ENCODE measurements at places on chromosomes 1 and 21.

DNA sequence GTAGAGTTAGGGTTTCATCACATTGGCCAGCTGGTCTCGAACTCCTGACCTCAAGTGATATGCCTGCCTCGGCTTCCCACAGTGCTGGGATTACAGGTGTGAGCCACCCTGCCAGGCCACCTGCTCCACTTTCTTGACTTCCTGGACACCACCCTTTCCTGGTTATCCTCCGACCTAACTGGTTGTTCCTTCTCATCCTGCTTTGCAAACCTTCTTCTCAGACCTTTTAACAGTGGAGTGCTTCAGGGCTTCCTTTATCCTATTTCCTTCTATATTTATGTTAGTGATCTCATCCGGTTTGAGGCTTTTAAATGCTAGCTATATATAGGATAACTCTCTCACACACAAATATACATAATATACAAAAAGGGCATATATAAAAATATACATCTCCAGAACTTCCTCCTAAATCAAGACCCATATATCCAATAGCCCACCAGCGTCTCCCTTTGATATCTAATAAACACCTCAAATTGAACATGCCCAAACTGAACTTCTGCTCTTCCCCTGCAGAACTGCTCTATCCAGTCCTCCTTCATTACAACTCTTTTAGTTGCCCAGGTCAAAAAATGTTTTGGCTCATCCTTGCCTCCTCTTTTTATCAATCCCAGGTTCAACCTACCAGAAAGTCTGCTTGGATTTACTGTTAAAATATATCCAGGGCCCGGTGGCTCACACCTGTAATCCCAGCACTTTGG is 19.5 kb upstream of the UQCRHL start:
- no peak for DNase-seq

DNA sequence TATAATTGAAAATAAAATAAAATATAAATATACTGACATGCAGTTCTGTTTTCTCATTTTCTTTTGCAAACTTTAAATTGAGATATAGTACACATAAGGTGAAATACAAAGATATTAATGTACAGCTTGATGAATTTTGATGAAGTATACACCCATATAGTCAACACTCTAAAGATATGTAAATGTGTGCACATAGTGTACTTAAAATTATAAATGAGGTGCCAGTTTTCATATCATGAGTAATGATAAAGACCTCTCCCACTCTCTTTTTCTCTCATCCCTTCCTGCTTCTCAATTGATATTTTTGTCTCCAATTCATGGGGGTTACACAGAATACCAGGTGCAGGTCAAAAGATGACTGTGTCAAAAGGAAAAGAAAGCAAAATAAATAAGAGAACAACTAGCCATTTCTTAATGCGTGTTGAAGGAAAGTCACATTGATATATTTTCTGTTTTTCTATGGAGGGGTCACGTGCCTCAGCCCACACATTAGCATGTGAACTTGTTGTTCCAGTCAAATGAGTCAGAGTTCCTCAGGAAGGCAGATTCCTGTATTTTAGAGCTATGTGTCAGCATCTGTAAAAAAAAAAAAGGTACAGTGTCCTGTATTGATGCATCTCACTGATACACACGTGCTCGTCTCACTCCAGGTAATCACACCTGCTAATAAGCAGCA is 64.3 kb upstream of the HOOK1 start:
- no peak for DNase-seq

- no peak for DNase-seq
Measured at GRCh38 chr1:202243006-202243405, 49.4 kb downstream of the LGR6 start.

- DNase-seq: no peak
Measured at GRCh38 chr1:176983731-176984130, 180.8 kb downstream of the ASTN1 start.

GRCh38 chr21:45863267-45863666 is 118.3 kb upstream of the COL6A1 start:
- no peak for DNase-seq

- no peak for DNase-seq
Measured at GRCh38 chr1:4593106-4593505, 61.3 kb upstream of the AJAP1 start.

DNA sequence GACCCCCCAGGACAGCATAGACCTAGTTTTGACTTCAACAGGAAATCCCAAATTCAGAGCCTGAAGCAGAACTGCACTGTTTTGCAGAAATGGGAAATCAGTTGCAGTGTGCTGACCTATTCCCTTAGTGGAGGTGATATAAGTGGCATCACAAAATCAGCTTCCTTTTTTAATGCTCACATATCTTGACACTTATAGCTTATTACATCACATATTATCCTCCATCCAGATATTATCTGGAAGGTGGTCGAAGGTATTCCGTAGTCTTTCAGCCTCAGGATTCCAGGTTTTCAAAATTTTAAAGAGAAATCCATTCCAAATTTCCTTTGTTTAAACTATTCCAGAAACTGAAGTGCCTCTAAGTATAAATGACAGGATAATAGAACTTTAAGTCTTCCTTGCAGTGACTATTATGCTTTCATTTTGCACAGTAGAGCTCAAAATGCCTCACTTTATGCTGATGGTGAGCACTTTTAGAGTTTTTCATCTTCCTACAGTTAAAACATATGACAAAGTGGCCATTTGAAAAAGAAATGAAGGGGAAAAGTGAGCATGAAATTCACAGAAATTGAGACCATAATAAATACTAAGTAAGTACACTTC is 106.4 kb upstream of the DPYD start:
- DNase-seq: no peak

GRCh38 chr1:219066631-219067349 is 106.9 kb upstream of the LYPLAL1 start:
- DNase-seq: no peak

GRCh38 chr1:155873860-155874259 is 14.5 kb downstream of the SYT11 start:
- DNase-seq: no peak

DNA sequence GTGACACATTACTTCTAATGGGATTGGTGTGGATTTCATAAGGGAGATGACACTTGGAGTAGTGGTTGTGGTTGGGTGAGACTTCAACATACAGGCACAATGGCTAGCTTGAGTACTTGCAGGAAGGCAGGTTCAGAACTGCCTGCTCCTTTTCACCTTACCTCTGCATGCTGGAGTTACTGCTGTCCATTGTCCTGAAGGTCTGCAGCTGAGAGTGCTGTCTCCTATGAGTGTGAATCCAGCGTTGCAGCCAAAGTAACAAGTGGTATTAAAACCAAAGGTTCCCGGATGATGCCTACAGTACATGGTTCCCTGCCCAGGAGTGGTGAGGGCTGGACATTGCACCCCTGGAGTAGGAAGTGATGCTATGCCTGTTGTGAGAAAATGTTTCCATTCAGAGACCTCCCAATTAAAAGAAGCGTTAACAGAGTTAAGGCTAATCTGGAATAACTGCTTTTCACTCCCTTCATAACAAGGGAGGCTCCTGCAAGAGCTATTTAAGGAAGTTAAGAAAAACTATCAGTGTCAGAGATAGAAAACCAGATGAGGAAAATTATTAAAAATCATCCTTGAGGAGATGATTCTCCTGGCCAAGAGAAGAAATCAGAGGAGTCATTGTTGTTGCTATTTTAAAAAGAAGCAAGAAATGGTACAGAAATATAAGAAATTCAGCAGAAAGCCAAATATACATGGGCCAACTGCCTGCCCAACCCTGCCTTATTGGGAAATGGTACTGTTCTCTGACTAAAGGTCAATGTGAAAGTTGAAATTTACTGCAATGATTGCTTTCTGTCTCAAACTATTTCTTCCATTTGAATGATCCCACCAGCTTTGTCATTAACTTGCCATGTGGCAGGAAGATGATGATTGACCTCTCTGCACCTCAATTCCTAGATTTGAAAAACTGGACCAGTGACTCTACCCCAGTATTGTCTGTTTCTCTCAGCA is 9.8 kb upstream of the F5 start:
- no peak for DNase-seq

- no peak for DNase-seq
Measured at GRCh38 chr1:202306535-202307345, 35.0 kb downstream of the UBE2T start.

DNA sequence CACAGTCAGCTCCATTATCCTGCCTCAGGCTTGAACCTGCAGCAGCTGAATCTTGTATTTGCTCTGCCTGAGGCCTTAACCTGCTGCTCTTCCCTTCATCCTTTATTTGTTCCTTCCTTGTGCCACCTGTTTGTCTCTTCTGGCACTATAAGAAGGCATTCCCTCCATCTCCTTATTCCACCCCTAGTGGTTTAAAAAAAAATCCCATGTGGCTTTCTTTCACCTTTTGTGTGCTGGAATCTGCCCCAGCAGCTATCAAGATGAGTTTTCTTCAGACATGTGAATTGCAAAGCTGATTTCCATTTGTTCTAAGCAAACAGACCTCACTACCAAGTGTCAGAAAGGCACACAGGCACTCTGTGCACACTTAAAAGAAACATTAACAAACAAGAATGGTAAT is 294.6 kb downstream of the TTLL7 start:
- no peak for DNase-seq

DNA sequence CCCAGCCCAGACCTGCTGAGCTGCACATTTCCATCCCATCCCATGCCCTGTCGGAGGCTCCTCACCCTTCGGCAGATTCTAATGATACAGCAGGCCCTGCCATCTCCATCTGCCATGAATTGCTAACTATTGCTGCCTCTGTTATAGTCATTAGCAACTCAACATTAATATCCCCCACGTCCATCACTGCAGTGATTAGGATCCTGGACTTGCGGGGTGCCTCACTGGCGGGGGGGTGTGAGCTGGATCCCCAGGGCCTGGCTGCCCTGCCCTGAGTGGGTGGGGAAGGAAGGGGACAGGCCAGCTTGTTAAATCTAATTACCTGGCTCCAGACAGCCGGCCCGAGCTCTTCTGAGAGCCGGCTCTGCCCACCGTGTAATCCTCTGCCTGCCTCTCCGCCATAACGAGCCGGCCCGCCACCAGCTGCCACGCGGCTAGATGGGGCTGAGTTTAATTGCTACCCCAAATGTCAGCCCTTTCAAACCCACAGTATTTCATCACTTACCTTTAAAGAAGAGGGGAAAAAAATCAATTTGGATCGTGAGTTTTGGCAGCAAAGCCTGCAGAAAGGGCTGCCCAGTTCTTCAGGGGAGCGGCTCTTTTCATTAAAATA is 227.3 kb upstream of the CSF3R start:
- DNase-seq: no peak

DNA sequence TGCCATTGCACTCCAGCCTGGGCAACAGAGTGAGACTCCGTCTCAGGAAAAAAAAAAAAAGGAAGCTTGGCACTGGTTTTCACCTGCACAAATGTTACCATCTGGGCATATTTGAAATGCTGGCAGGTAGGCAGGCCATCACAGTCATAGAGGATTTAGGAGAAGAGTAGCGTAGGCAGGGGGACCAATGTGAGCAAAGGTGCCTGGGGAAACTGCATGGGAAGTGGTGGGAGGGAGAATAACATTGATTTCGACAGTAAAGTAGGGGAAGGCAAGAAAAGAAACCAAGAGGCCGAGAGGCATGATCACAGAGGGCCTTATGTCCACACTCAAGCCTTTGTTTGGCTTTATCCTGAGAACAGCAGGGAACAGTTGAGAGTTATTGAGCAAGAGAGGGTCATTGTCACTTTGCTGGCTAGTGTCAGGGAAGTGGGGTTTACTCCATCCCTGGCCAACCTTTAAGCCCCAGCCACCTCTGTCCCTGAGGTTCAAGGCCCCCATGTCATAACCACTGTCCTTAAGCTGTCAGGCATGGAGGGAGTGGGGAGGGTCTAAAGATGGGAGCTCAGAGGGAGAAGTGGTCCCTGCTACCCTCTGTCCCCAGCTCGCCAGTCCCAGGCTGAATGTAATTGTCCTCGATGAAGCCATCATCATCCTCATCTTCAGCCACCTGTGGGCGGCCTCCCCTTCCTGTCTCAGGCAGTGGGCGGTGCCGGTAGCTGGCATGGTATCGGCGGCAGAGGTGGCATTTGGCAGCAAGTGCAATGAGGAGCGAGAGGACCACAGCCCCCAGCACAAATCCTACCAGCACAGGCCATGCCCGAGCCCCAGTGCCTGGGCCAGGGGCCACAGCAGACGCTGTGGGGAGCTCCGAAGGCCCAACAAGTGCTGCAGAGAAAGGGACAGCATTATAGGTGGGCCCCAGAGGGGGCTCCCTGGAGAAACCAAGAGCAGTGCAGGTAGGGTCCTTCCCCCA is 2.9 kb downstream of the C1orf210 start:
- no peak for DNase-seq

- DNase-seq: no peak
Measured at GRCh38 chr1:109773900-109774485, 10.3 kb upstream of the EPS8L3 start.

- no peak for DNase-seq
Measured at GRCh38 chr1:21334214-21335087, 44.2 kb upstream of the ECE1 start.

DNA sequence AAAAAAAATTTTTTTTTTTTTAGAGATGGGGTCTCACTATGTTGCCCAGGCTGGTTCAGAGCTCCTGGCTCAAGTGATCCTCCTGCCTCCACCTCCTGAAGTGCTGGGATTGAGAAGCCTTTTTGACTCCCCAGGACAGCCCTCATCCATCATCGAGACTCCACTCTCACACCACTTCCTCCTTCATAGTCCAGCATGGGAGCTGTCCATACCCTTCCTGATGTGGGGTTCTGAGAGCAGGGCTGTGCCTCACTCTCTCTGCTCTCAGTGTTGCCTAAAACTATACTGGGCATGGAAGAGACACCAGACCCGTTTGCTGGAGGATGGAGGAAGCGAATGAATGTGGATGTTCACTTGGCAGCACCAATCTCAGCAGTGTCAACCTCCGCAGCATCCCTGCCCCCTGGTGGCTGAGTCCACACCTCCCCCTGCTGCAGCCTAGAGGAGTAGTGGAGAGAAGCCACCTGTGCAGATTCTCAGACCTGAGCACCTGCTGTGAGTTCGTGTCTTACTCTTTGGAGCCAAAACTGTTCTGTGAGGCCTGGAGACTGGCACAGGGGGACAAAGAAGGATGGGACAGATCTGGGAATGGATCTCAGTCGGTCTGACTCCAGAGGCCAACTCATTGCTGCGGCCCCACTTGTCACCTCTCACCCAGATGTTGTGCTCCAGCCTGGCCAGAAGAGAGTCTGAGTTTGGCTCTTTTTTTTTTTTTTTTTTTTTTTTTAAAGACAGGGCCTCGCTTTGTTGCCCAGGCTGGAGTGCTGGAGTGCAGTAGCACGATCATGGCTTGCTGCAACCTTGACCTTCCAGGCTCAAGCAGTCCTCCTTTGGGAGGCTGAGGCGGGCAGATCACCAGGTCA is 17.7 kb downstream of the TINAGL1 start:
- no peak for DNase-seq

Measured in cortex of kidney (tissue), 1 donor.